ENCODE measurements at places on chromosomes 11 and 22.

DNA sequence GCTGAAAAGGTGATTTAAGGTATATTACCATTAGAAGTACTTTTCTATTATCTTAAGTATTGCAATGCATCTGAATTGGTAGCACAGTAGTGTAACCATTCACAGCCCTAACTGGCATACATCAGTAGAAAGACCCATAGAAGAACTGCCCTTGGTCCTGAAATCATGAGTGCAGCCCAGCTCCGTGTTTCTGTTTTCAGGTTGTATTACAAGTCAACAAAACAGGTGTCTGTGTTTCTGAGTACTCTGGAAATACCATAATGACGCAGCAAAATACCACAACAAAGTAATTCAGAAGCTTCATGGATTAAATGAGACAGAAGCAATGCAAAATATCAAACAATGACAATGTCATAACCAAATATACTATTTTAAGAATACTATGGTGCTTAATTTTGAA, 226.3 kb downstream of the OPCML start:
- no peak for DNase-seq

- no peak for DNase-seq
Observed at GRCh38 chr22:25518000-25518663, 46.3 kb upstream of the GRK3 start.

DNA sequence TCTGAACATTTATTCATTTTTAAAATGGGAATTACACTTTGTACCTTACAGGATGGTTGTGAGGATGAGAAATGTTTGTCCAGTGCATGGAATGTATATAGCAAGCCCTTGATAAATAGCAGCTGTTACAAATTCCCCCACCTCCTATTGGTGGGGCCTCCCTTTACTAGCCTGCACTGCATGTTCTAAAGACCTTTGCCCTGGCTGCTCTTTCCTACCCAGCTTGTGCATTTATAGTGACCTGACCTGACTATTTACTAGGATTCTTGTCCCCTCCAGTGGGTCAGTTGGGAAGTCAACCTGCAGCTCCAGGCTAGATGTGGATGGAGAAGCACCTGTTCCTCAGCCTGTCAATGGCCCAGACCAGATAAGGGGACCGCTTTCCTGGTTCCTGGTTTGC, 180.3 kb downstream of the HIPK3 start:
- DNase-seq = no peak

DNA sequence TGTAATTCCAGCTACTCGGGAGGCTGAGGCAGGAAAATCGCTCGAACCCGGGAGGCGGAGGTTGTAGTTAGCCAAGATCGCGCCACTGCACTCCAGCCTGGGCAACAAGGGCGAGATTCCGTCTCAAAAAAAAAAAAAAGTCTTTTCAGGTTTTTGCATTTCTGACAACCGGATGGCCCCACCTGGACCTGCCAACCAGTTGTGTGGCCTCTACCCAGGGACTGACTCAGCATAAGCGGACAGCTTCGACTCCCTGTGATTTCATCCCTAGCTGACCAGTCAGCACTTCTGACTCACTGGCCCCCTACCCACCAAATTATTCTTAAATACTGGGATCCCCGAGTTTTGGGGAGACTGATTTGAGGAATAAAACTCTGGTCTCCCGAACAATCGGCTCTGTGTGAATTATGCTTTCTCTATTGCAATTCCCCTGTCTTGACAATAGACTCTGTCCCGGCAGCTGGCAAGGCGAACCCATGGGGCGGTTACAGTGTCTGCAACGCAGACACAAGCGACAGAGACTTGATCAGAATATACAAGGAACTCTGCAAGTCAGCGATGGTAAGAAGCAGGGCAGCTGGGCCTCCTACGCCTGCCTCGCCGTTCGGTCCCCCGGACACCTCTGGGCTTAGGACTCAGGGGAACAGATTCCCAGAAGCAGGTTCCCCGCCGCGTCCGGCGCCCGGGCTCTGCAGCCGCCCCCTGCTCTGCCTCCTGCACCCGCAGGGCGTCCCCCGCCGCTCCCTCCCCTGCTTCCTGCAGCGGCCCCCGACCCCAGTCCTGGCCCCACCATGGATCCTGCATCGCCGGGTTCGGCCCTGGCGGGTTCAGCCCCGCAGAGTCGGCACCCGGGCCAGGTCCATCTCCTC, 741 bp upstream of the TALDO1 start:
- DNase-seq = no peak

DNA sequence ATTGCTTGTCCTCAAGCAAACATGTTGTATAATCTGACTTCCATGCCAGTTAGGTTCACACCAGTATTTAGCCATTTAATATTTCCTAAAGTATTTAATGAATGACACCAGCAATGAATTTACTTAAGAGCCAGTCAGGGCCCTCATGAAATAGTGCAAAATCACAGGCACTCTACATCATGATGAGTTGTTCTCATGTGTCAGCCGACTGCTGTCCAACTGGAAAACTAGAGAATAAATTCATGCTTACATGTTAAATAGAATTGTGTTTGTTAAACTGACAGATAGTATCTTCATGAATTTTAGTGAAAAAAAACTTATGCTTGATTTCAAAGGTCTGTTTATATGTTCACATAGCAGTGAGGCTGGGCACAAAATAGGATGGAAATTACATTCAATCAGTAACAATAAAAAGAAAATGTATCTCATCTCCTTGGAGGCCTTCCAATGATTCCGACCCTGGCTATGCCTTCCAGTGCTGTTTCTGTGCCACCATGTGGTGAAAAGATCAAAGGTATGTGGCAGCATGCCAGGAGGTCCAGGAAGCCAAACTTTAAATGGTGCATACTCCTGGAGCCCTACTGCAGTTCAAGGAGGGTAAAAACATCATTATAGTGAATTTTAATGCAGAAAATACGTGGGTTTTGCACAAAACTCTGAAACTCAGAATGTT, 45.2 kb downstream of the CTSC start:
- DNase-seq = no peak

- no peak for DNase-seq
Observed at GRCh38 chr22:50175921-50176849, 5.7 kb downstream of the PANX2 start.

DNA sequence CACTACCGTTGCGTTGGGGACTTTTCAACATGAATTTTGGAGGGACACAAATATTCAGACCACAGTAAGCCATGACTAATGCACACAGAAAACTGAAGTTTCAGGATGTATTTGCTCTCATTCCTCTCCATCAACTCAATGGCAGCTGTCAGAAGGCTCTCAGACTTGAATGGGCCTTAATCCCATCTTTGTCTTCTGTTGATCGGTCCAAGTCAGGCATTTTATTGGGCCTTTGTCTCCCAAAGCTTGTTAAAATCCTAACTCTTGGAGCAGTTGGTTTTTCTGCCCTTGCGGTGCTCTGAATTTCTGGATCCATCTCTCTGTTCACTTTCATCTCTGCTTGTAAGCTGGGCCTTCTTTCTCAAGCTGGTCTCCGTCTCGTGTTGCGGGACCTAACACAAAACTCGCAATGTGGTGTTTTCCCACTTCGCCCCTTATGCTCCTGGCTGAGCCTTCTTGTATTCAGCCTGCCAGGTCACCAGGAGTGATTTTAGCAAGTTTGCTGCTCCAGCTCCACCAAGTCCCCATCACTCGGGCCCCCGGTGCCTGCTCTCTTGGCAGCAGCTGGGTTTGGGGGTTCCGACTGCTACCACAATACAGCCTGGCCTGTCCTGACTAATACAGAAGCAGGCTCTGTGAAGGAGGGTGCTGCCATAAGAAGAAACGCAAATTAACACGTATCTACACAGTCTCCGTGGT, 27.0 kb downstream of the TSPAN32 start:
- DNase-seq = no peak

GRCh38 chr11:59191095-59191494, 19.2 kb downstream of the DTX4 start:
- no peak for DNase-seq

GRCh38 chr11:27429761-27430393, 42.7 kb downstream of the LGR4 start:
- no peak for DNase-seq
